ENCODE measurements at places on chromosomes 12 and 14.
A peak's percentile ranks its signal among the peaks of the same experiment; 100 is the strongest.

DNA sequence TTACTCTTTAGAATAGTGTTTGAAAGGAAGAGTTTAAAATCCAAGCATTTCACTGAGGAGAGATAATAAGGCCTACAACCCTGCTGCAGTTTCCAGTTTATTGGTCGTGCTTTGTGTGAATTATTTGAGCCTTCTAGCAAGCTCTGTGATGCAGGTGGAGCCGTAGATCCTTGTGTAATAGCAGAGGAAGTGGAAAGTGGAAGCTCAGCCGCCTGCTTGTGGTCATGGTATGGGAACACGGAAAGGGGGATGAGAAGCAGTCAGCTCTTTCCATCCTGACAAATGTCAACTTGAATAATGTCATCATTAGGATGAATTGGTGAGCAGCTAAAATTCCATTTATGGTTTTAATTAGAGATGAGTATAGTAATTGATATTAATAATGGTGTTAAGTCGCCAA is 29.1 kb downstream of the SYNE2 start:
- DNase-seq = no peak

GRCh38 chr14:64701660-64702059 is 2.6 kb upstream of the PLEKHG3 start:
- no peak for DNase-seq

DNA sequence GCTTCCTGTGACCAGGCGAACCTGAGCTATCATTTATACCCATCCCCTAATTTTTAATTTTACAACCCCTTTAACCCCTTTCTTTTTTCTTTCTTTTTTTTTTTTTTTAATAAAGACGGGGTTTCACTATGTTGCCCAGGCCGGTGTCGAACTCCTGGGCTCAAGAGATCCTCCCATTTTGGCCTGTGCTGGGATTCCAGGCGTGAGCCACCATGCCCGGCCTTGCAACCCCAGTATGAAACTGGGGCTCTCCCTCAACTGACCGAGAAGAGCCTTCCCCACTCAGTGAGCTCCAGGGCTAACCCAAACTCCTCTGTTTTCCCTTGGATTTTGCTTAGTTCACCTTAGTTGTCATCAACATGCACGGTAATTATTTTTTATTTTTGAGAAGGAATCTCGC is 992 bp downstream of the CPSF2 start:
- DNase-seq = no peak

GRCh38 chr12:128047266-128048060 is 219.5 kb upstream of the TMEM132C start:
- no peak for DNase-seq

- DNase-seq = no peak
These were observed 404.4 kb upstream of the MGAT4C start for GRCh38 chr12:86660488-86661147.

- DNase-seq = no peak
These were observed 42.3 kb upstream of the EVL start for GRCh38 chr14:100022772-100023451.

GRCh38 chr12:12221560-12221959 is 45.3 kb downstream of the LRP6 start:
- DNase-seq = no peak

GRCh38 chr14:68623826-68624225 is 169.0 kb downstream of the ZFP36L1 start:
- no peak for DNase-seq

DNA sequence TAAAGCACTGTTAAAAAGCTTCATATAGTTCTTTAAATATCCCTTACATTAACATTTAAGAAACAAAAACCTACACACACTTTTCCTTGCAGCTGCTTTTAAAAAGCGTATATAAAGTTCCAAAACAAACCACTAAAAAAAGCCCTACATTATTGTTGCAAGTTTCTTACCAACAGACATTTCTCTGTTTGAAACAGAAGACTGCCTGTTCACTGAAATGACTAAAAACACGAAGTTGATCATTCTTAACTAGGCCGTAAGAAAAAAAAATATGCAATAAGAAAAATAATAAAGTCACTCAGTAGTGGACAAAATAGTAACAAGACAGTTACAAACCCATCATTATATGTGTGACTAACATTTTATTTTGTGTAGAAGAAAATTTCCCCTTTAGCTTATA is 37.3 kb downstream of the KIF21A start:
- DNase-seq = no peak

GRCh38 chr14:89953602-89954001 is 928 bp downstream of the EFCAB11 start:
- no peak for DNase-seq

DNA sequence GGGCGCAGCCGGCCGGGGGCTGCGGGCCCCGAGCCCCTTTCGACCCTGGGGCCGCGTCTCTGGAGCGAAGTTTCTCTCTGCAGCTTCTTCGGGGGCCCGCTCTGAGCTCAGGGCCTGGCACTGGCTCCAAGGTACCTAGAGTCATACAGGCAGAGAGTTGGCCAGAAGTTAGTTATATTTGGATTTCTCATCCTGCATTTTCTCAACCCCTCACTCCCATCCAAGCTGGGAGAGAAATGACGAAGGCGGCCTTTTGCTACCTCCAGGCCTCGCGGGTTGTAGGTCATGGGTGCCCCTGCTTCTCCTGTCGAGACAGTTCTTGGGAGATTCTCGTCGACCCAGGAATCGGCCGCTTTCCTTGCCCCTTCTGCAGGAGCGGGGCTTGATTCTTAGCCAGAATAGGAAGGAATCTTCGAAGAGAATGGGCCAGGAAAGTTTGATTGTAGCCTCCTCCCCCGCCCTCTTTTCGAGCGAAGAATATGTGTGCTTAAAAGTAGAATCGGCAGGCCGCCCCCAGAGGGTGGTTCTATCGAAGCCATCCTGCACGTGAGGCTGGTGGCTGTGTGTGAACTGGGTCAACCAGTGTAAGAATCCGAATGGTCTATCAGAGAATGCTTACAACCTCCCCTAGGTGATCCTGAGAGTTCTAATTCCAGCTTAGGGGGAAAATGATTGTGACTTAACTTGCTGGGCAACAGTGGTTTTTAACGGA is 785 bp downstream of the MLEC start:
- no peak for DNase-seq

GRCh38 chr12:48810903-48811431 is 7.3 kb upstream of the CACNB3 start:
- DNase-seq = no peak

DNA sequence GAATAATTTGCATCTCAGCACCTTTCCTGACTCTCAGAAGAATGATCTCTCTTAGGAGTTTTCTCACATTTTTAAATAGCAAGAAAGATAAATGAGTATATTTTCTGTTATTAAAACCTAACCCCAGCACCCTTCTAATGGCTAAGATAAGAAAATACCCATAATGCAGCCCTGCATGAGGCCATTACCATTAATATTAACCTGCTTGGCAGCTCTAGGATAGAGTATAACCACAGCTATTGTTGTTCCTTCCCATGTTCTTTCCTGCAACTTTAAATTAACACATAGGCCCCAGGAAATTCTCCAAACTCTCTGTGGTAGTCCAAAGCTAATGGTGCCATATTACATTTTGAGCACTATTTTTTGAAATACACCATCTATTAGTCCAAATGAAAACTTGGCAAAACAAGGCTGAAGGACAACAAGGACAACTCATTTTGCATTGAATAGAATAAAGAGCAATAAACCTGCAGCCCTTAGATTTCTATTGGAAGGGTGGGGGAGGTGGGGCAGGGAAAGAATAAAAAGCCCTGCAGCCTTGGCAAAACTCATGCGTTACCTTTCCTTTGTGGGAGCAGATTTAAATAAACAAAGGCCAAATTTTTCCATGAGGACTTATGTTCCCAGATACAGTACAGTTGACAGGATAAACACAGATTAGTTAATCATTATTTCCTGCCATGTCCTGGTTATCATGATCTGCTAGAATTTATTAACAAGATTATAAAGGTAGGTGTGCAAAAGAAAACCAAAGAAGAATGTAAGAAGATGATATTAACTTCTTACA is 46.9 kb downstream of the BTG1 start:
- DNase-seq = no peak

GRCh38 chr12:52611080-52611468 is 7.3 kb downstream of the KRT73 start:
- no peak for DNase-seq

- no peak for DNase-seq
These were observed 56.2 kb upstream of the DDHD1 start for GRCh38 chr14:53209370-53209769.

DNA sequence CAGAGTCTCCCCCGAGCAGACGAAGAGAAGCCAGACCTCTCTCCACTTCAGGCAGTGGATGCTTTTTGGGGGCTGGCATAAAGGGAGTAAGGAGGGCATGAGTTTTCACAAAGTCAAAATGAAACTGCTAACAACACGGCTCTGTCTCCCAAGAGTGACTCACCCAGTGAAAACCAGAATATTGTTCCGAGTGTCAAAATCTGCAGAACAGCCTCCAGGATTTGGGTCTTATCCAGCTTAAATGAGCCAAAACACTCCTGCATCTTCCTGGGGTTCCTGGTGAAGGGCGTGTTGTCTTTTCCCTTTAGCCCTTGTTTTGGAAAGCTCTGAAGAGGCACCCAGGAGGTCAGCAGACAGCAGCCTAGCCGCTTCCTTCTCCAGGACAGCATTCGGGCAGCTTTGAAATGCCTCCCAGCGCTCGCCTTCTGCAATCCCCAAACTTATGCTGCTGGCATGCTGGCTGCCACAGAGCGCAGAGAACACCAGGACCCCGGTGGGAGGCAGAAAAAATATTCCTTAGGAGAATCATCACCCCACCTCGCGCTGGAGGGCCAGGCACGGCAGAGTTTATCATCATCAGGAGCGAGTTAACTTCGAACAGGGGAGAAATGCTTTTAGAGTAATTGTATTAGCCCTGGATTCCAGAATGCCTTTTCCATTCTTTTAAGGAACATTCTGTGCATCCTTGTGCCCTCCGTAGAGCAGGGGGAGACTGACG is 117.7 kb upstream of the NCOR2 start:
- DNase-seq = no peak

DNA sequence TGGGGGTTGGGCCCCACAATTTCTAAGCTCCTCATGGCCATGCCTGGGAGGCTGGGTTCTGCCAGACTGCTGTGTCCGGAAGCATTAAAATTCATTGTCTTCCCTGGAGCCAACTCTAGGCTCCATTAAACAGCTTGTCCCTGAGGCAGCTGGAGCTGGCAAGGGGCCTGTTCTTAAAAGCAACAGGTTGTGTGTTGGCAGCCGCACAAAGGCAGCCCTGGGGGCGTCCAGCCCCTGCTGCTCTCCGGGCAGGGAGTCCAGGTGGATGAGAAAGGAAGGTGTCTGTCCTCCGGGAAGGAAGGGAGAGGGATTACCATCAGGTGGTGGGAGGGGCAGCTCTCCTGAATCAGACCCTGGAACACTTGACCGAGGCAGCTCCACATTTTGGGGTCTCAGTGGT is 98.9 kb downstream of the CHST11 start:
- no peak for DNase-seq

- peak; percentile 41 for DNase-seq
These were observed 18.1 kb downstream of the VSX2 start for GRCh38 chr14:74257078-74257940.

GRCh38 chr12:27900920-27901879 is 71.3 kb downstream of the PTHLH start:
- DNase-seq = no peak

- DNase-seq = no peak
These were observed 19.1 kb downstream of the AMN start for GRCh38 chr14:102941419-102942011.

DNA sequence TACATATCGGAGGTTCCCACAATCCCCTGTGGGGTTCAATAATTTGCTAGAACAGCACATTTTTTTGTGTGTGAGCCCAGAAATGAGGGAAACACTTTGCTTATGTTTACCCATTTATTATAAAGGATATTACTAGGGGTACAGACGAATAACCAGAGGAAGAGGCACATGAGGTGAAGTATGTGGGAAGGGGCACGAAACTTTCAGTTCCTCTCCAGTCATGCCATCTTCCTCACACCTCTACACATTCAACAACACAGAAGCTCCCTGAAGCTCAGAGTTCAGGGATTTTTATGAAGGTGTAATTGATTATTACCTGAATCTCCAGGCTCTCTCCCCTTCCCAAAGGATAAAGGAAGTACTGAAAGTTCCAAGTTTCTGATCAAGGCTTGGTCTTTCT is 30.2 kb upstream of the DYRK2 start:
- no peak for DNase-seq

DNA sequence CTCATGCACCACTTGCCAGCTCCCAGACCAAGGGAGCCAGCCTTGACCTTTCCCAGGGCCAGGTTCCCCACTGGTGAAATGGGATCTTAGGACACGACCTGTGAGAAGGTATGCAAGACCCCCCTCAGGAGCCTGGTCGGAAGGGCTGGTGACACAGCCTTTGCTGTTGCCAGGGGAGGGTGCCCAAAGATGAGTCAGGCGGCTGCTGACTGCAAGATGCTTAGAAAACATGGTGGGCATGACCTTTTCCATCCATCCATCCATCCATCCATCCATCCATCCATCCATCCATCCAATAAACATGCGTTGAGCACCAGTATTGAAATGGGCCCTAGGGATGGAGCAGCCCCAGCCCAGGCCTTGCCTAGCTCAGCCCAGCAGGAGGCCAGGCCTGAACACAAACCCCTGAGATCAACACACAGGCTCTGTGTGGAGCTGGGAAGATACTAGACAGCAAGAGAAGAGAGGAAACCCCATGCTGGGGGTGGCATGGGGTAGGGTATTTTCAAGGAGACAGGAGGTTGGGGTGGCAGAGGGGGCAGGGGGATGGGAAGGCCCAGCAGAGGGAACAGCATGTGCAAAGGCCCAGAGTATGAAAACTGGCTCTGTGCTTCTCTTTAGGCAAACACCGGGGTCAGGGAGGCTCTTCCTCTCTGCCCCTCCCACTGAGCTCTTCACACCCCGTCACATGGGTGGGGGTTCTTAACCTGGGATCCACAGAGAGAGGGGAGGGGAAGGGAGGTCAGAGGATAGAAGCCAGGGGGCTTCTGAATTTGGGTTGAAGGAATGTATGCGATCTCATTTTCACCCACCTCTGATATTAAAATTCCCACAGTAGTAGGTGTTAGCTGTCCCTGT is 26.2 kb upstream of the YY1 start:
- DNase-seq = no peak

GRCh38 chr12:3215410-3215975 is 138.3 kb downstream of the TSPAN9 start:
- DNase-seq = no peak

DNA sequence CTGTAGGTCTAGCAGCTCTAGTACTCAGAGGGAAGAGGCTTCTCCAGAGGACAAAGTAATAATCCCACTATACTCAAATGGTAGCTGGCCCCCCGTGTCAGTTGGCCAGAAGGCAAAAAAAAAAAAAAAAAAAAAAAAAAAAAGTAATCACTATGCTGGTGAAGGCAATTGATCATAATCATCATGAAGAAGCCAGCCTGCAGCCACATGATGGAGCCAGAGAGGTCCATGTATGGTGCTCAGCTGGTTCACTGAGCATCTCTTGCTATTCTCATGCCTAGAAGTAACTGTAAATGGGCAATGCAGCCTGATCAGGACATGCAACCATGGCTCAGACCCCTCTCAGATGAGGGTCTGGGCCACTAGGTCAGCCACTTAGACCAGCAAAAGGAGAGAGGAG is 378.8 kb downstream of the MED13L start:
- no peak for DNase-seq

DNA sequence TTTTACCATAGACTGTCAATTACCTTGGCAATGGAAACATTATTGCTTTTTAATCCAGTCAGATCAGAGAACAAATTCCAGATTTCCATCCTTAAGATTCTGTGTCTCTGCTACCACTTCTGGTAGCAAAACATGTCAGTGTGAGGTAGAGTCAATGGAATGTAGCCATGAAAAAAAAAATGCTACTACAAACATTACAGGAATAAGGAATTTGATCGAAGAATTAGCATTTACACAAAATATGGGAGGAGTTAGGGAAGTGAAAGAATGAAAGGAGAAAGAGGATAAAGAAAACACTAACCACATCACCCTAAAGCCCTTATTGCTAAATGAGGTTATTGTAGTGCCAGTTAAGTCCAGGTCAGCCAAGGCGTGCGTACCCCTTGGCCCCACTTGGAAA is 9.2 kb downstream of the MED21 start:
- DNase-seq = no peak

Measured in stimulated activated CD8-positive, alpha-beta memory T cell treated with anti-CD3 and anti-CD28 coated beads, Interleukin-4, amount 100 ng/mL, for 24 hours (primary cell).